Stimulated activated naive B cell treated with anti-CD40 and anti-IgM and Interleukin-4, amounts not matched to agents 10 μg/mL and 1 μg/mL and 100 μg/mL, for 72 hours (primary cell): ENCODE measurements at places on chromosomes 4 and X.

DNA sequence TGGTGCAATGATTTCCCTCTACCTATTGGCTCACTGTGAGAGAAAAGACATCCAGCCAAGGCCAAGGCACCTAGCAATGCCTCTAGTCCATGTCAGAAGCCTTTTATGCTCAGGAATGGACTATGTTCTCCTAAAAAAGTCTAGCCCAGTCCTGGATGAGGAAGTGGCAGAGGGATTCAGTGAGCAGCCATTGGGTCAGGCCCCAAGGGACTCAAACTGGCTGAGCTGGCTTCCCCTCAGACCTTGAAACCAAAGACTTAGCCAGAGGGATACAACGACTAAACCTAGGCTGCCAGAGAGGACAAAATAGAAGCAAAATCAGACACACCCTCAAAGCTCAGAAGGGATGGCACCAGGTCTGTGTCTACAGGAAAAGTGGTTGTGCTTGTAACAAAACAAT is 49.1 kb downstream of the ARHGEF9 start:
- no peak for DNase-seq

- no peak for DNase-seq
Measured at GRCh38 chr4:97317671-97318070, 825.6 kb downstream of the STPG2 start.

DNA sequence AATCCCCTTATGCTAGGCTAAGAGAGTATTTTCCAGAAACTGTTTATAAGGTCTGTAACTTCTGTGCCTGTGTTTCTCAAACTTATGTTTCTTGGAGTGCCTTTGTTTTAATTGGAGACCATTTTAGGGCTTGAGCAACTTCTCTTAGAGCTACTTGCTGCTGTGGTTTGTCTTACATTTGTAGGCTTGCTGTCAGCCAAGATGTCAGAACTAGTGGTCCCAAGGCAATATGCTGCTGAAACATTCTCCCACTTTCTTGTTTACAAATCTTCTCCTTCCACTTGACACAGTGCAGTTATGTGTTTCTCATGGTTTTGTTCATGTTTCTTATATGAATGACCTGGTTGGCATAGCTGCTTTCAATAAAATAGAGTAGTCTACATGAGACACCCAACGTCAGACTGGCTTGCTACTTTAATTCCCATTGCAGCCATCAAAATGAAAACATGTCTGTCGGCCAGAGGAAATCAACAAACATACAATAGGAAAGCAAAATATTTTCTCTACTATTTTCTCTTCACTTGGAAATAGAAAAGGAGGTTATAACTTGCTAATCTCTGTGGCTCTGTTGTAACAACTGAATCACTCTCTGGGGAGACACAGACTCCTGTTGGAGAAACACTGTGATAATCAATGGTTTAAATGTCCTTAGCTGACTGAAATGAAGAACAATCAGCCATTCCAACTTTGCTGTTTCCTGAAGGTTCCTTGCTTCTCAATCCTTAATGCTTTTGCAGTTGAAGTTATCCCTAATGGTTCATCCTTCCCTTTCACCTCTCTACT is 426.4 kb downstream of the PDGFC start:
- no peak for DNase-seq

GRCh38 chrX:21911481-21911880 is 29.0 kb upstream of the SMS start:
- DNase-seq, result no peak

DNA sequence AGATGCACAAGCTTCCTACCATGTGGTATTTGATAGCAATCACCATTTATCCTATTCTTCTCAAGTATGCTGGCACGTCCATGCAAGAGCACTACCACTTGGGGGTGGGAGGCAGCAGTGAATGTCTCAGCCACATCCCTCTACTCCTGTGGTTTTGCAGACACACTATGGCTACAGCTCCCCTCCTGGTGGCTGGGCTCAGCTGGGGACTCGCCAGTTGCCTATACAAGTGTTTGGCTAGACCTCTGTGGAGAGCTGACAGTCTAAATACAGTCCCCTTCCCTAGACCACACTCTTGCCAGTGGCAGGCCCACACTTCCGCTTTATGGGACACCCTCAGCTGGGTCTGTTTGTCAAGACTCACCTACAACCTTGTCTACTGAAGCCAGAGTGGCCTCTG is 53.2 kb downstream of the ADGRA3 start:
- DNase-seq, result no peak
